ENCODE measurements at places on chromosomes 2 and 18.

- peak; percentile 76 for DNase-seq
Observed at GRCh38 chr2:207236156-207236935, 70.6 kb upstream of the KLF7 start.

DNA sequence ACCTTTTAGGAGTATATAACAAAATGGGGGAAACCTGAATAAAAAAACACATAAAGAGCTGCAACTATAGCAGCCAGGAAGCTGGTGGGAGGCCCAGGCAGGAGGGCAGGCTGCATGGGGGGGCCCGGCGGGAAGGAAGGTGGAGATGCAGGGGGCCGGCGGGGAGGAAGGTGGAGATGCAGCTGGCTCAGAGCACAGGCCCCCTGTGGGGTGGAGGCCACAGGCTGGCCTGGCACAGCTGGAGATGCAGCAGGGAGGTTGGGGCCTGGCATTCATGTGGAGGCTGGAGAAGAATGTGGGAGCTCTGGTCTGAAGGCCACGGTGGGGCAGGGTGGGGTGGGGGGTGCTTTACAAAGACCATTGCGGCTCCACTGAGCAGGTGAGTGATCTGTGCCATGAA lies 31.4 kb downstream of the FAM228A start:
- DNase-seq, result no peak

DNA sequence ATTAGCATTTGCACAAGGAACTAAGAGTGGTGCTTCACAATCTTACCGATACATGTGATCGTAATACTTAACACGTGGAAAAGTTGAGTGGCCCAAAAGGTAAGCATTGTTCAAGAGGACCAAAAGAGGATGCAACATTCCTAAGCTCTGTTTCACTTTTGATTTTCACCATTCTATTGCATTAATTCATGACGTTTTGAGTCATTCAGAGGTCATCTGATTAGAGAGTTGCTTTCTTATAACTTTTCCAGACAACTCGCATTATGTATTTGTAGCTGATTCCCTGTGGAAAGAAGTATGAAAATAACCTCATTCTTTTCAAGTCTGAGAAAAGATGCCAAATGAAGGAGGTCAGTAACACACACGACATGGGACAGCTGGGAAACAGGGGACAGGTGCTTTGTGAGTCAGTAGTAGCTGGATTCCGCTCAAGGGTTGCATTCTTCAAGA lies 344.4 kb downstream of the RND3 start:
- no peak for DNase-seq

- DNase-seq, result peak; percentile 68
Observed at GRCh38 chr2:202090530-202090929, 17.5 kb downstream of the KIAA2012 start.

GRCh38 chr2:45782986-45783385 lies 131.5 kb downstream of the PRKCE start:
- DNase-seq, result no peak

GRCh38 chr2:96500385-96501066 lies 4.6 kb downstream of the NEURL3 start:
- no peak for DNase-seq

DNA sequence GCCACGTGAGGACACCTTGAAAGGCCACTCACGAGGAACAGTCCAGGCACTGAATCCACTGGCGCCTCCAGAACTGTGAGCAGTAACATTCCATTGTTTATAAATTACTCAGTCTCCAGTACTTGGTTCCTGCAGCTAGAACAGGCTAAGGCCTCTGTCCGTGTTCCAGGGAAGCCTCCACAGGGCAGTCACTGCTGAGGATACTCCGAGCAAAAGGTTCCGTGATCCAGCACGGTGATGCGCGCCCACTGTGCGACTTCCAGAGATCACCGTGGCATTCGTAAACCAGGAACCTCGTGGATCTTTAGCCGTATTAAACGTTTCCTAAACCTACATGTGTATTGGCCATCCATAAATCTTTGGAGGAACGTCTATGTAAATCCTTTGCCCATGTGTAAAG lies 51.5 kb upstream of the SALL3 start:
- DNase-seq, result no peak

DNA sequence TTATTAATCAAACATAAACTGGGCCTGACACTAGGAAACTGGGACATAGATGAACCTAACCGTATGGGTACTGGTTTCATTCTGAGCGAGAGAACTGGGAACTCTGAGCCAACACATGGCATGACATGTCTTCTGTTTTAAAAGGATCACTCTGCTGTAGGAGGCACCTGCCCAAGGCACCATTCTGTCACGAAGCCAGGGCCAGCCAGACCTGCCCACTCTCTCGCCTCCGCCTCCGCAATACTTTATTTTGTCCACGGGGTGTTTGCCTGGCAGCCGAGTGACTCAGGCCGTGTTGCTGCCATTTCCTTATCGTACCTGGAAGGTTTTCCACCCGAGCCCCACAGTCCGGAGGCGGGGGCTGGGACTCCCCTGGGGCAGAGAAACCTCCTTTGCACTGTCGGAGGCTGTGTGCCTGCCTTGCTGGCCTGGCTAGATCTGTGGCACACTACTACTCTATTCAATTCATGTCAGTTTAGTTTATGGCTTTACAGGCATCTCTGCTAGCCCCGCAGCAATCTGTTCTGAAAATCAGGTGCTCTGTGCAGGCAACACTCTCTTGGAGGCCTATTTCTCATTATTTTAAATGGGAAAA lies 120.4 kb upstream of the ACKR3 start:
- no peak for DNase-seq
